Posterior vena cava (tissue), 2 donors: ENCODE measurements at places on chromosomes 6 and 20. TPM values are rescaled to one million over a fixed set of nuclear protein-coding genes. Genes with fewer than 3 reads are reported as not detected.

The ROS1 gene
- 0.14 TPM for total RNA-seq

GRCh38 chr6:10230531-10230930 is 184.3 kb downstream of the TFAP2A start:
- no peak for DNase-seq

DNA sequence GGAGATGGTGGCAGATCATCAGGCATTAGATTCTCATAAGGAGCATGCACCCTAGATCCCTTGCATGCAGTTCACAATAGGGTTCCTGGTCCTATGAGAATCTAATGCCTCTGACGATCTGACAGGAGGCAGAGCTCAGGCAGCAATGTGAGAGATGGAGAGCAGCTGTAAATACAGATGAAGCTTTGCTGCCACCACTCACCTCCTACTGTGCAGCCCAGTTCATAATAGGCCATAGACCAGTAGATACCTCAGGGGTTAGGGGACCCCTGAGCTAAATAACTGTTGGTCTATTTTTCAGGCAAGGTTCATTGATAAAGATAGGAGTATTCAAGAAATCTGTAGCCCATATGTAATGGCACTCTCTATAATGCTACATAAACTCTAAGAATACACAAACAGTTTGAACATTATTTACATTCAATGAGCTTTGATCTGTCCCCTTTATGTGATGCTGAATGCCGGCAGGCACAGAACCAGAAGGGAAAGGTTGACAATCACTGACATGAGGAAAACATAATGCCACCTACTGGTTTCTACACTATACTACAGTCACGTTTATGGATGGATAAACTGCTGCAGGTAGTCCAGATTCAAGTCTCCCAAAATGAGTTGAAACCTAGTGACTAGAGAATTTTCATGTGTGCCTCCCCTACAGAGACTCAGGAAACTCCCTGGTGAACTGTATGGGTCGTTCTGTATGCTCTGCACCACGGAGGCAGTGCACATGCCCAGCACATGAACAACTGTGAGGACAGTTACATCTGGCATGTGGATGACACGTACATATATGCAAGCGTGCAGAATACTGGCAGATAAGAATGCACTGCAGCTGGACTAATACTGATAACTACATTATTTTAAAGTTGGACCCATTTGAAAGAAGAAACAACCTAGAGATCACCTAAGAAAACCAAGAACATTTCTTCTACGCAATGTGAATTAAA is 72.0 kb downstream of the DST start:
- DNase-seq, result no peak

- no peak for DNase-seq
These were observed 51.4 kb downstream of the CD40 start for GRCh38 chr20:46169245-46170171.

The TRIM31 gene
- total RNA-seq, result not detected

The EYA4 gene
- 0.95 TPM for total RNA-seq

- no peak for DNase-seq
These were observed 116.1 kb downstream of the VEGFA start for GRCh38 chr6:43886067-43886461.

GRCh38 chr6:63600136-63600535 is 27.9 kb downstream of the LOC128125822 start:
- no peak for DNase-seq

- no peak for DNase-seq
These were observed 41.3 kb upstream of the CLDN20 start for GRCh38 chr6:155222506-155222905.

GRCh38 chr20:41274152-41274551 is 43.4 kb downstream of the ZHX3 start:
- no peak for DNase-seq

DNA sequence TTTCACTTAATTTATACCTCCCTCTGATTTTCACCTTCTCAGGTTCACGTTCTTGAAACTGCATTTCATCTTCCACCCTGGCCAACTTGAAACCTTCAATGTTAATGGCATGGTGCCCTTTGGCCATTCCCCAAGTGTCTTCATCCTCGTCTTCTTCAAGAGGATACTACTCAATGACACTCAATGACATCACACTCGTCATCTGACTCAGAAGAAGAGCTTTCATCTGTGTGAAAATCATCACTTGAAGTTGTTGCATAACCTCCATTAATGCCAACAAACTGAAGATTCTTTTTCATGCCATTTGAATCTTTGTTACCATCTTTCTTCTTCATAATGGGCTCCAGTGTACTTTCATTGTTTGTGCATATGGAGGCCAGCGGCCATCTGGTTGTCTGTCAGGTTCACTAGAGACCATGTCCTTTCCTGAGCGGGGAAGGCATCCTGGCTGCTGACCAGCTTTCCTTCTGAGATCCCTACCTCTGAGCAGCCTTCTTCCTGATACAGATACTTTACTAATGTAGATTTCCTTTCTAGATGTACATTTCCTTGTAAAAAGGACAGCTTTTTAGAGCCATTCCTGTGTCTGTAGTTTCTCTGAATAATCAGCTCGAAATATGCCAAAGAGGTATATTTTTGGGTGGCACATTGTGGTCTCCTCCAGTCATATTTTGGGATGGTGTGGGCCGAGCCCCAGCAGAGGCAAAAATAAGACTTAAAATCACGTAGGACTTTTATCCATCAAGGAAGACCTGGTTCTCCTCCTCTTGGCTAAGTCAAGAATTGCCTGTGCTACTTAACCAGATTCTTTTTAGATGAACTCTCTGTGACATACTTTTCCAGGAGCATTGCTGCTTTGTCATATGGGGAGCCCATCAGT is 21.3 kb downstream of the TRMT6 start:
- DNase-seq, result no peak
